CD4-positive, alpha-beta memory T cell (primary cell): ENCODE measurements at places on chromosomes 7 and 10. TPM values are rescaled to one million over a fixed set of nuclear protein-coding genes. Genes with fewer than 3 reads are reported as not detected.

DNA sequence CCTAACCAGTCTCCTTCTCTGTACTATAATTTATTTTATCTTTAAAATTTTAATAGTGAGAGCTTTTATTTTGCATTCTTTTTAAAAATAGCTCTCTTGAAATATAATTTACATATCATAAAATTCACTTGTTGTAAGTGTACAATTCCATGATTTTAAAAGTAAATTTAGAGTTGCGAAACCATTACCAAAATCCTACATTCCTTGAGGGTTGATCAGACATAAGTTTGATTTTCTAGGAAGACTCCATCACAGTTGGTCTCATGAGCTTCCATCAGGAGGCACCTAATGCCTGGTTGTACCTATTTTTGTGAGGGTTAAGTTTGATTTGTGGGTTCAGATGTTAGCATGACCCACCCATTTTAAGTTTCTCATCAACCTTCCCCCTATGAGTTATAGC is 108.1 kb downstream of the BMPER start:
- DNase-seq: no peak

- no peak for DNase-seq
Observed at GRCh38 chr10:101273330-101273729, 44.1 kb upstream of the LBX1 start.

GRCh38 chr10:78747401-78748234 is 321.1 kb upstream of the ZMIZ1 start:
- no peak for DNase-seq

GRCh38 chr10:15562578-15562977 is 157.1 kb downstream of the ITGA8 start:
- no peak for DNase-seq

GRCh38 chr7:50376056-50376820 is 71.7 kb downstream of the IKZF1 start:
- no peak for DNase-seq

DNA sequence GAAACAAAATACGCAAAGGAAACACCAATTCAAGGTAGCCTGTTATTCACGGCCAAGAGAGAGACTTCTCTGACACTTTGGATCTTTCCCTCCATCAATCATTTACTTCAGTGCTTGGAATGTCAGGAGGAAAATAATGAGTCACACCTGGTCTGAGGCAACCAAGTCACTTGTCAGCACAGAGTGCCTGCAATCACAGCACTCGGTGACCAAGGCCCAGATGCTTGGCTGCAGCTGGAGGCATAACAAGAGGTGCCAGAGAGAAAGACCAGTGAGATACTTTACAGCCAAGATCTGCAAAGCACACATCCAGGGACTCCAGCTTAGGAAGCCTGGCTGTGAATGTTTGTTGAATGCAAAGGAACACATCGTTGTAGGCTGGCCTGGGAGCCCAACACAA is 33.9 kb downstream of the ASB13 start:
- no peak for DNase-seq

- no peak for DNase-seq
Observed at GRCh38 chr10:16742165-16742960, 74.9 kb downstream of the RSU1 start.

DNA sequence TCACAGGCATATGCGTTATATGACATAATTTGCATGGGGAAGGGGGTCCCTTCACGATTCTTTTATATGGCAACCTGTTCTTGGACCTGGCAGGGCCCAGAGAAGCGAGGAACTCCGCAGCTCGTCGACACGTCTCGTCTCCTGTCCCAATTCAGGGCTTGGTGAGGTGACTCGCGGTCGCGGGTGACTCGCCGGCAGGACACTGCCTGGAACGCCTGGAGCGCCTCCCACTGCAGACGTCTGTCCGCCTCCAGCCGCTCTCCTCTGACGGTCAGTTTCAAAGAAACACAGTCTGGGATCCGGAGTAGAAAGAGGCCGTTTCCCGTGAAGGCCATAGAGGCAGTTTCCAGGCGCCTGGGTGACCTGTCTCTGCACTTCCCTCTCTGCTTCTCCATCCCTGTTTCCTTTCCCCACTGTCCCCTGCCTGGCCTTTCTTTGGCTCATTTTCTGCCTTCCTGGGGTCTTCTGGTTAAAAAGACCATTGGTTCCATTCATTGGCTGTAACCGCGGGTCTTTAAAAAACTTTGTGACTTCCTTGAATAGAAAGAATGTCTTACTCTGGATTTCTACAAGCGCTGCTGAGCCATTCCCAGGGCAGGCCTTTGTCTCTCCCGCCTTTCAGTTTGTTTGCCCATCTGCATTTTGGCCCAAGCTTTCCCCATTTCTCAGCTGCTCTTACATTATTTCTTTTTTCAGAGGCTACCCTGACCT is 1.2 kb downstream of the UPP1 start:
- no peak for DNase-seq

GRCh38 chr10:97598407-97599271 is 9.1 kb downstream of the C10orf62 start:
- DNase-seq: no peak

- DNase-seq: no peak
Observed at GRCh38 chr7:105752671-105753275, 123.6 kb downstream of the ATXN7L1 start.

- no peak for DNase-seq
Observed at GRCh38 chr10:125747417-125747816, 27.9 kb downstream of the EDRF1 start.

- no peak for DNase-seq
Observed at GRCh38 chr7:34718867-34719266, 60.8 kb downstream of the NPSR1 start.

- no peak for DNase-seq
Observed at GRCh38 chr10:68007356-68007755, 67.7 kb downstream of the HERC4 start.

DNA sequence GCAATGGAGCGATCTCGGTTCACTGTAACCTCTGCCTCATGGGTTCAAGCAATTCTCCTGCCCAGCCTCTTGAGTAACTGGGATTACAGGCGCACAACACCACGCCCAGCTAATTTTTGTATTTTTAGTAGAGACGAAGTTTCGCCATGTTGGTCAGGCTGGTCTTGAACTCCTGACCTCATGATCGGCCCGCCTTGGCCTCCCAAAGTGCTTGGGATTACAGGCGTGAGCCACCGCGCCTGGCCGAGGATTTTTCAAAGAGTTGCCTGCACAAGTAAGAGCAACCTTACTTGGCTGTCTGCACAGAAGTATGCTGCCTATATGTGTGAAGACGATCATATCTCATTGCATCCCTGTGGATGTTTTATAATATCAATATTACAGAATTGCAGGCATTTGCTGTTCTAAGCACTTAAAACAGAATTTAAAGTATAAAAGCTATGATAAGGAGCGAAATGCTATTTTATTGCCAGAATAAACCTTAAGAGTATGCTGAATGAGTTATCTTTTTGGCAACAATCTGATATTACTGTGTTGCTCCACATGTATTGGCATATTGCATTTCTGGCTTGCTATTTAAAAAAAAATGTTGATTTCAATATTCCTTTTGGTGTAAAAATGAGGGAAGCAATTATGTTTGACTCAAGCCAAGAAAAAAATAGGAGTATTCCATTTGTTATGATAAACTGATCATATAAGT is 379.4 kb upstream of the SEMA3D start:
- DNase-seq: no peak

- no peak for DNase-seq
Observed at GRCh38 chr10:90884431-90884830, 12.7 kb downstream of the RPP30 start.

- DNase-seq: no peak
Observed at GRCh38 chr7:105887569-105888189, 11.3 kb upstream of the ATXN7L1 start.

Gene MAGI2
- total RNA-seq: 0.23 TPM

Gene EN2
- not detected for total RNA-seq

Gene FAM131B
- total RNA-seq: 0.61 TPM

Gene SYCE1
- total RNA-seq: 0.23 TPM

Gene HKDC1
- 3.5 TPM for total RNA-seq

Gene GPR158
- not detected for total RNA-seq

Gene ABCA13
- not detected for total RNA-seq

Gene FAM13C
- total RNA-seq: not detected
